ENCODE measurements at places on chromosomes 5 and 9.

DNA sequence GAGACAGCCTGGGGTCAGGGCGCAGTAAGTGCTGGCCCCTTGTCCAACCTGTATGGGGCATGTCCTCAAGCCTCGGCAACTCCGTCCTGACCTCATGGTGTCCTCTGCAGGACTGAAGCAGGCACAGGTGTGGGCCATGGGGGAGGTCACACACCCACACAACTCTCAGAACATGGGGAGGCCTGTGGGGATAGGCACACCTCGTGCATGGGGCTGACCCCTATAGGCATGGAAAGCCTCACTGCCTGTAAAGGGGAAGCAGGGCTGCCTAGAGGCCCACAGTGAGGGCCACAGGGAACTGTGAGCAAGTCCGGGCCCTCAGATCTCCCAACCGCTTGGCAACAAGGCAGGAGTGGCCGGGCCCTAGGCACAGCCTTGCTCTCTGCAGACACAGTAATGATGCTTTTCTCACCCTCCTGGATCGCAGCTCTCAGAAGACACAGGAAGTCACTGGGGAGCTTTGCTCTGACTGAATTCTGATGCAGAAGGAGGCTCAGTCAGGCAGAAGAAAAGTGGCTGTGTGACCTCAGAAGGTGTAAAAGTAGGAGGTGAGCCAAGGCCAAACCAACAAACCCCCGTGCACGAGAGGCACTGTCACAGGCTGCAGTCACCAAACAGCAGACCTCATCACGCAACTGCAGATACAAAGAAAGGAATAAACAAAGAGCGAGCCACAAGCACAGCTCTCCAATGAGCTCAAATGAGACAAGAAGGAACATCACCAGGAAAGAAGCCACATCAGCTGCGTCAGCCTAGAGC, 5.4 kb downstream of the IPPK start:
- peak; percentile 33 for DNase-seq

GRCh38 chr5:95743232-95743631, 12.1 kb downstream of the RHOBTB3 start:
- DNase-seq, result no peak

- DNase-seq, result no peak
These were observed 219.8 kb upstream of the MAP3K1 start for GRCh38 chr5:56595566-56595965.

GRCh38 chr5:17694371-17694770, 60.1 kb downstream of the TAF11L14 start:
- DNase-seq, result no peak

- DNase-seq, result no peak
These were observed 64.7 kb downstream of the TLR4 start for GRCh38 chr9:117768750-117769395.

DNA sequence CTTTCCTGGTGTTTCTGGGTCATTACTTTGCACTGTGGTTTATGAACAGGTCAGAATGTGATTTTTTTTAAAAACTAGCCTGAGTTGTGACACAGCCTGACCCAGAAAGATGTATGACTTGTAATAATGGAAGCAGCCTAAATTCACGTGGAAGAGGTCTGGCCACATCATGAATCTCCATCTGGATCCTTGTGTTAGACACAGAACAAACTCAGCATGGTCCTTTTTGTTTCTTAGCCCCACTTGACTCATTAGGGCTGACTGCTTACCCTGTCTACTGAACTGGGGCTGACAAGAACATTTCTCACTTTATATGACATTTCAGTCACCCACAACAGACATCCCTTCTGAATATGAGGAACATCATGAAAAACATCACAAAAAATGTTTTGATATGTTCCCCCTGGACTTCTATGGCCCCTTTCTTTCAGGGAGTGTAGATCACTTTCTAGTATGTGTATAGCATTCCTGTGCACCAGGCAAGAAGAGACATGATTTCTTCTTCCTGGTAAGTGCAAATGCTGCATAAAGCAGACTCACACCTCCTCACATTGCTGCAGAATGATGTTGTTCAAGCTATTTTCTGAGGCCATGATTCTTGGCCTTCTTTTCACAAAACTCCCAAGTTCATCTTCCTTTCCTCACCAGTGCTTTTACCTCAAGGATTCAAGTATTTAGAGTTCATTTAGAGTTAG, 52.3 kb downstream of the ZNF622 start:
- DNase-seq, result no peak

GRCh38 chr9:95852059-95853032, 23.1 kb upstream of the ERCC6L2 start:
- DNase-seq, result no peak

DNA sequence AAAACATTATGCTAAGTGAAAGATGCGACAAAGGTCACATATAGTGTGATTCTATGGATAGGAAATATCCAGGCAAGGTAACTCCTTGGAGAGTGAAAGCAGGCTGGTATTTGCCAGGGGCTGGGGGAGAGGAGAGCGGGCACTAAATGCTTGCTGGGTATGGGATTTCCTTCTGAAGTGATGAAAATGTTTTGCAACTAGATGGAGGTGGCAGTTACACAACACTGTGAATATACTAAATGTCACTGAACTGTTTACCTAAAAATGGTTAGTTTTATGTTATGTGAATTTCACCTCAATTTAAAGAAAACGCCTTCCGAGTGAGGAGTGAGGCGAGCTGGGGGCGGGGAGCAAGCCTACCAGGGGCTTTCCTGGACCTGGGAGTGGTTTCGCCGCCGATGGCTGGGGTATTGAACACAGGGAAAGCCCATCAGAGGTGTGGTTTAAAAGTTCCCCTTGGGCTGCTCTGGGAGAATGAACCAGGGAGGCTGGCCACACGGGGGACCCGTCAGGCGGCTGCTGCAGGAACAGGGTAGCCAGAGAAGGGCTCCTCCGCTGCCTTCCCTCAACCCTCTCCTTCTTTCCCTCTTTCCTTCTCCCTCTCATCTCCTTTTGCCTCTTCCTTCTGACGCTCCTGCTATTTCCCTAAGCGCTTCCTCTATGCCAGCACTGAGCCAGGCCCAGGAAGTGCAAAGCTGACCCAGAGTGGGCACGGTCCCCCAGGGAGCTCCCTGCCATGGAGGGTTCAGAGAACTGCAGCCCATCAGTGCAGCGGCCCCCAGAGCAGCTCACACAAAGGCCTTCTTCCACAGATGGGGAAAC, 4.9 kb downstream of the AKNA start:
- peak; percentile 70 for DNase-seq

- no peak for DNase-seq
These were observed 220.7 kb upstream of the MSX2 start for GRCh38 chr5:174503461-174504265.

DNA sequence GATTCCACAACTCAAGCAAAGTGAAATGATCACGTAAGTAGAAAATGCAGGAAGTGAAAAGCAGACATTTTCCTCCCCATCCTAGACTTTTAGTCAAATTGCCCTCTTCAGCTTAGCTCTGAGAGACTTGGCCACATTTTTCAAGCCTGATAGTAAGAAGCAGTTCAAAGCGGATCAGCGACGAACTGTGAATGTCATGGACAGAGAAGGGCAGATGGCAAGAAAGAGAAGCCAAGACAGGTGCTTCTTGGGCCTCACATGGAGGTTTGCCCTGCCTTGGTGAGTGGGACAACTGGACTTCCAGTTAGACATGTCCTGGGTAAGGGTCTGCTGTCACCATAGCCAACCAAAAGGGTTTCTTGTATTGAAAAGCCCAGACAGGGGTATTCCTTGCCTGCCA, 291.5 kb downstream of the MED10 start:
- no peak for DNase-seq

DNA sequence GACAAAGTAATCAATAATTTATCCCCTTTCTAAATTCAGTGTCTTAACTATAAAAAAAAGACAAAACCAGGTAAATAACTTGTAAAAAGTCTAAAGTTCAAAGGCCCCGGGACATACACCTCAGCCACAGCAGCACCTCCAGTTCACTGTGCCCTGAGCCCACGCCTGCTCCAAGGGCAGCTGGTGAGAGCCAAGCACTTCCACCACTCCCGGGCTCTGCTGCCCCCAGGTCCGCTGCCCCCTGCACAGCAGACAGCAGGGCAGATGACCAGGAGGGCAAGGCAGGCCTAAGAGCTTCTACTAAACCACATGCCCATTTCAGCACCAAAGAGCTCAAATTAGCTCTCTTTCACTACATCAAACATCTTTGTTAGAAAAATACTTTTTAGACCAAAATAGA, 91.9 kb downstream of the CAMSAP1 start:
- no peak for DNase-seq

- DNase-seq, result no peak
These were observed 112.2 kb downstream of the C9orf152 start for GRCh38 chr9:110095776-110096175.

DNA sequence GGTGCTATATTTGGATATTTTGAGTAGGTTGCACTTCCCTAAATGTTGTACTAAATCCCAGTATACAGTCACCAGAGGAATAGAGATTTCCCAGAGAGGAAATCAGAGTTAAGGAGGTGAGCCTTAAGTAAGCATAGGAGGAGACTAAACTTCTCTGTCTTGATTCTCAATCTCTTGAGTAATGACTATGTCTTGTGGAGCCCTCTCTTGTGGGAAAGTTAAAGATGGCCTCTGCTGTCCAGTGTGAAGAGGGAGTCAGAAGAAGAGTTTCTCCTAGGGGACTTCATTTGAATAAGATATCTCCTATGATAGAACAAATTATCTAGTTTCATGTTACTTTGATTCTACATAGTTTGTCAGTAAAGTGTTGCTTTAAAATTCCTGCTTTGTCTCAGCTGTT, 502.5 kb downstream of the PDE4D start:
- no peak for DNase-seq

DNA sequence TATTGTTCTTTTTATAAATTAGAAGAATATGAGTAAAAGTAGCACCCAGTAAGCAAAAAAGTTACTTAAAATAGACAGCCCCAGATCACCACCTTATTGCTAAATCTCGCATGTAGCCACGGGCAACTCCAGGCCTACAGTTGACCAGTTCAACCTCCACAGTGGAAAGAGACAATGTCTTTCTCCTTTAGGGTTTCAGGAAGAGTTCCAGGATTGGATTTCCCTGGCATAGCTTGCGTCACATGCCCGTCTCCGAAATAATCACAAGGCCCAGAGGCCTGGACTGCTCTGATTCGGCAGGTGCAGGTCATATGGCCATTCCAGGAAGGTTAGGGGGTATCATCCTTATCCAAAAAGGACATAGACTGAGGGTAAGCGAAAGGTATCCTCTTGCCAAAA, 9.9 kb upstream of the PFDN1 start:
- no peak for DNase-seq

DNA sequence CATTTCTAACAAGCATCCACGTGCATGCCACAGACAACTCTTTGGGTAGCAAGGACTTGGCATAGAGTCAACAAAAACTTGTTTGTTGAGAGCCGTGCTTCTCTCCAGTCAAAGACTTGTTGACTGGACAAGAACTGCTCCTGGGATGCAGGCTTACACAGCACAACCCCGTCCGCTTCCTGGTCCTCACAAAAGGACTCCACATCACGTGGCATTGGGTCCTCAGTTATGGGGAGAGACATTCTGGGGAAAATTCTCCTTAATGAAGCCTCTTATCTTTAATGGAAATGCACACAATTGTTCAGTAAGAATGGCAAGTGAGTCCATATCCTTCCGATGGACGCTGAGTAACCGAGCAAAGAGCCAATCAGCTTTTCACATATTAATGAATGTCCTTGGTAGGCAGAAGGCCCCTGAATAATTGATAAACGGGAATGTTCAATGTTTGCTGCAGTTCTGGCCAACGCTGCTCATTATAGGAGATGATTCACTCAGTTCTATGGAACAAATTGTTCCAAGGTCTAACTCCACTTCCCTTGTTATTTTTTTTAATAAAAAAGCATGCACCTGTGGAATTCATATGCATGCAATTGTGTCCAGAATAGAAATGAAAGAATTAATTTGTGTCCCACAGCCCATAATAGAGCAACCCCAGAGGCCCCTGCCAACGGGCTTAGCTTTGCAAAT, 97.0 kb upstream of the ZNF366 start:
- no peak for DNase-seq

DNA sequence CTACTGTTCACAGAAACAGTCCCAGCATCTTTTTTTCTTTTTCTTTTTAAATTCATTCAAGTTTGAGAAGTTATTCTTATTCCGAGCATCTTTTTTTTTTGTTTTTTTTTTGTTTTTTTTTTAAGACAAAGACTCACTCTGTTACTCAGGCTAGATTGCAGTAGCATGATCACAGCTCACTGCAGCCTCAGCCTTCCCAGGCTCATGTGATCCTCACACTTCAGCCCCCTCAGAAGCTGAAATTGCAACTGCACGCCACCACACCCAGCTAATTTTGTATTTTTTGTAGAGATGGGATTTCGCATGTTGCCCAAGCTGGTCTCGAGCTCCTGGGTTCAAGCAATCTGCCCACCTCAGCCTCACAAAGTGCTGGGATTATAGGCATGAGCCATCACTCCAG, 36.4 kb upstream of the CHD1 start:
- DNase-seq, result no peak

DNA sequence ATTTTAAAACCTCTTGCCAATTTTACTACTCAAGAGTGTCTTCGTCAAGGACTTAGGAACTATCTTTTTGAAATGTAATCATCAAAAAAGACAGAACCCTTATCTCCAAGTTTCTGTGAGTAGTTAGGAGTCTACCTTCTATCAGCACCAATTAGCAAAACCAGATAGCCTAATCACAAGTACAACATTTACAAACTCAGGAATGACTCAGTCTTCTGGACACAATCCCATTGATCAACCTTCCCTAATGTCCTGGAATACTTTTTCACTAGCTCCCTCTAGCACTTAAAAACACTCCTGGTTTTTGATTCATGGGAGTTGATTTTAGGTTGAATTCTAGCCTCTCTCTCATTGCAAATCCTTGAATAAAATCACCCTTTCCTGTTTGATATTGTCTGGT, 680.7 kb downstream of the PRR16 start:
- no peak for DNase-seq

GRCh38 chr9:16150938-16151650, 598.3 kb downstream of the CCDC171 start:
- no peak for DNase-seq

DNA sequence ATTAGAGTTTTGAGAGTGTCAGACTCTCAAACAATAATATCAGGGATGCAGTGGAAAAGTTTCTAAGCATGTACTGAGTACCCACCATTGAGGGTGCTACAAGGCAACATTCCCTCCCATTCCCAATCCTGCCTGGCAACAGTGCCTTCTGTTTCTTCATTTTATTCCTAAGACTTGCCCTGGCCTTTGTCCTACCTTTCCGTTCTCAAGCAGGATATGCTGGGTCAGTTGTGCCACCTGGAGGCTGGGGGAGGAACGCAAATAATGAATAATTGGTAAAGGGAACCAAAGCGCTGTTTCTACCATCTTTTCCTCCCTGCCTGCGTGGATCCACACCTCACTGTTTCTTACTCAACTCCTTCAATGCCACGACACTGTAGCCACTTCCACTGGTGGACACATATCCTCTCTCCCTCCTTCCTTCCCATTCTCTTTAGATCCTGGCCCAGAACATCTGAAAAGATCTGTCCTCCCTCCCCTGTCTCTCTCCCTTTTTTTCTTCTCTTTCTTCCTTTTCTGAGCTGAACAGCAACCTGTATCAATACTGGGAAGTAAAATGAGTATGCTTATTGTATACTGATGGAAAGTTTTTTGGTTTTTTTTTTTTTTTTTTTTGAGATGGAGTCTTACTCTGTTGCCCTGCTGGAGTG, 149.5 kb downstream of the C9orf152 start:
- peak; percentile 66 for DNase-seq

- DNase-seq, result no peak
These were observed 147.1 kb downstream of the IRX1 start for GRCh38 chr5:3742750-3743149.

GRCh38 chr5:140213370-140213983, 38.5 kb downstream of the CYSTM1 start:
- no peak for DNase-seq

- no peak for DNase-seq
These were observed 12.3 kb downstream of the GFPT2 start for GRCh38 chr5:180340856-180341255.

GRCh38 chr9:32136700-32137339, 247.6 kb upstream of the ACO1 start:
- DNase-seq, result no peak

GRCh38 chr5:173001229-173001841, 17.8 kb downstream of the ATP6V0E1 start:
- DNase-seq, result peak; percentile 44
